IMR-90 (cell line): ENCODE measurements at places on chromosomes 2 and 18.

- peak; percentile 47 for DNase-seq
Observed at GRCh38 chr2:207160115-207160514, 5.6 kb downstream of the KLF7 start.

DNA sequence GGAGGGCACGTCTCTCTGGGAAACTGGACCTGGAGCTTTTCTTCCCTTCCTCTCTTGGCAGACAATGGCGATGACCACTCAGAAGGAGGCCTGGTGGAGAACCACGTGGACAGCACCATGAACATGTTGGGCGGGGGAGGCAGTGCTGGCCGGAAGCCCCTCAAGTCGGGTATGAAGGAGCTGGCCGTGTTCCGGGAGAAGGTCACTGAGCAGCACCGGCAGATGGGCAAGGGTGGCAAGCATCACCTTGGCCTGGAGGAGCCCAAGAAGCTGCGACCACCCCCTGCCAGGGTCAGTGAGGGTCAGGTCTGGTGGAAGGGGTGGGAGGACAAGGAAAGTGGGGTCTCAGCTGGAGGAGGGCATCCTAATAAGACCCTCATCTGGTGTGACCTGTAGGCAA lies 27.3 kb downstream of the IGFBP2 start:
- DNase-seq: no peak

DNA sequence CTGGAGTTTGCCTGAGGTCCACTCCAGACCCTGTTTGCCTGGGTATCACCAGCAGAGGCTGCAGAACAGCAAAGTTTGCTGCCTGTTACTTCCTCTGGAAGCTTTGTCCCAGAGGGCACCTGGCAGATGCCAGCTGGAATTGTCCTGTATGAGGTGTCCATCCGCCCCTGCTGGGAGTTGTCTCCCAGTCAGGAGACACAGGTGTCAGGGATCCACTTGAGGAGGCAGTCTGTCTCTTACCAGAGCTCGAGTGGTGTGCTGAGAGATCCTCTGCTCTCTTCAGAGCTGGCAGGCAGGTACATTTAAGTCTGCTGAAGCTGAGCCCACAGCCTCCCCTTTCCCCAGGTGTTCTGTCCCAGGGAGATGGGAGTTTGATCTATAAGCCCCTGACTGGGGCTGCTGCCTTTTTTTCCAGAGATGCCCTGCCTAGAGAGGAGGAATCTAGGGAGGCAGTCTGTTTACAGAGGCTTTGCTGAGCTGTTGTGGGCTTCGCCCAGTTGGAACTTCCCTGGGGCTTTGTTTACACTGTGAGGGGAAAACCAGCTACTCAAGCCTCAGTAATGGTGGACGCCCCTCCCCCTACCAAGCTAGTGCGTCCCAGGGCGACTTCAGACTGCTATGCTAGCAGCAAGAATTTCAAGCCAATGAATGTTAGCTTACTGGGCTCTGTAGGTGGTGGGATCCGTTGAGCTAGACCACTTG lies 34.7 kb downstream of the TFPI start:
- DNase-seq: no peak

- peak; percentile 95 for DNase-seq
Observed at GRCh38 chr2:234003972-234004617, 46.4 kb upstream of the SPP2 start.

DNA sequence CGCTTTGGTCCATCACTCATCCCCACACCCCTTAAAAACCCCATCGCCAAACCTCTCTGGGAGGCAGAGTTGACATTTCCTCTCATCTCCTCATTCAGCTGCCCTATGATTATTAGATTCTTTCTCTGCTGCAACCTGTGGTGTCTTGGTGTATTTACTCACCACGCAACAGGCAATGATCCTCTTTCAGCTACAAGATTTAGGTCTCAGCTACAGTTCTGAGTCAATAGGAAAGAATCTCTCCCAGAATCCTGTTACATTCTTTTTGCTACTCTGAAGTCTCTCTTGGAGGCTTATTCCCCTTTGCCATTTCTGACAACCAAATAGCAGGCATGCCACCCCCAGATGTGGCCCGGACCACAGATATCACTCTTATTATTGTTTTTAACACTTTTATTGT lies 468.3 kb upstream of the GYPC start:
- no peak for DNase-seq

- DNase-seq: no peak
Observed at GRCh38 chr2:171084128-171084527, 76.6 kb downstream of the TLK1 start.

- DNase-seq: no peak
Observed at GRCh38 chr2:71428472-71429383, 24.6 kb upstream of the DYSF start.

DNA sequence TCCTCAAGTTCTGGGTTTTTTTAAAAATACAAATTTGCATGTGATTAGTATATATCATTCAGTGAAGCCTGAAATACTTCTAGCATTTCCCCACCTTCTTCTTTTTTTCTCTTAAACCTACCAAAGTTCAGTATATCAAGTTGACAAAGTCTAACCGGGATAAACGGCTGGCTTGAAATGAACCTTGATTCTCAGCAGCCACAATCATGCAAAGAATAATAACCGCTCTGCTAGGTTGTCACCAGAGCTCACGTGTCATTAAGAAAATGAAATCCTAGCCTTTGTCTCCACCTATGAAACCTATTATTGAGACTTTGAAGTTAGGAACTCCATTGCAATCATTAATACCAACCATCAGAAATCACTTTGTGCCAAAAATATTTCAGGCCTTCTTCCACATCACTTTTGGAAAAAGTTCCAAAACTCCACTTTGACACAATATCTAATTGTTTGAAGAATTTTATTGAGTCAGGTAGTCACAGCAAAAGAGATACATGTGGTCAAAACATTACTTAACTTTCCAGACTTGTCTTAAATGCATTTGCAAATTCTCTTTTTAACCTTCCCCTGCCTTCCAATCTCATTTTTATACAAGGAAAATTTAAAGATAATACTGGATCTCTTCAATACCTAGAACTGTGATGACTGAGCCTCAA lies 285.6 kb upstream of the ACVR2A start:
- DNase-seq: no peak

- no peak for DNase-seq
Observed at GRCh38 chr2:143263066-143263625, 133.9 kb downstream of the ARHGAP15 start.

DNA sequence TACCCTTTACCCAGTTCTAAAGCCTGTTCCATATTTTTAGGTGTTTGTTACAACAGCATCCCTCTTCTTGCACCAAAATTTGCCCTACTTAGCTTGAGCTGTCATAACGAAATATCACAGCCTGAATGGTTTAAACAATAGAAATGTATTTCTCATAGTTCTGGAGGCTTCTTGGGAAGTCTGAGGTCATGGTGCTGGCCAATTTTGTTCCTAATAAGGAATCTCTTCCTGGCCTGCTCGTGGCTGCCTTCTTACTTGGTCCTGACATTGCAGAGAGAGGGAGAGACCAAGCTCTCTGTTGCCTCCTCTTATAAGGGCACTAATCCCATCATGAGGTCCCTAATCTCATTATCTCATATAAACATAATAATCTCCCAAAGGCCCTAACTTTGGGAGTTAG lies 267.8 kb downstream of the PID1 start:
- no peak for DNase-seq

DNA sequence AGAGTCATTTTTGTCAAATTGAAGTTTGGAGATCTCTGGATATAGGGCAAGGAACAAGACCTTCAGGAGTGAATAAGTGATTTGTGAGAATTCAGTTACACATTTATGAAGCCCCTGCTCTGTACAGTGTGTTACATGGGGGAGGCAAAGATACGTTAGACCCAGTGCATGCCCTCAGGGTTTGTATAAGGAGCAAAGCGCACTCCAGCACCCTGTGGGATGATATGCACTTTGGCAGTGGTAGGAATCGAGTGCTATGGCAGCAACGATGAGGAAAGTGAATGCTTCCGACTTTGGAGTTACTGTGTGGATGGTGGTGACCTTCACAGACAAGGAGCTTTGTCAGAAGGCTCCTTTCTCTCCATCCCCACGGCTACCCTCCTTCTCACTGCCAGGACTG lies 74.3 kb upstream of the ALPP start:
- no peak for DNase-seq

- DNase-seq: peak; percentile 74
Observed at GRCh38 chr2:10897956-10898355, 13.8 kb upstream of the KCNF1 start.

GRCh38 chr2:109164739-109165221 lies 35.8 kb downstream of the SH3RF3 start:
- peak; percentile 78 for DNase-seq
